Body of pancreas (tissue), 4 donors: ENCODE measurements at places on chromosomes 3 and 15. TPM values are rescaled to one million over a fixed set of nuclear protein-coding genes. Genes with fewer than 3 reads are reported as not detected.

DNA sequence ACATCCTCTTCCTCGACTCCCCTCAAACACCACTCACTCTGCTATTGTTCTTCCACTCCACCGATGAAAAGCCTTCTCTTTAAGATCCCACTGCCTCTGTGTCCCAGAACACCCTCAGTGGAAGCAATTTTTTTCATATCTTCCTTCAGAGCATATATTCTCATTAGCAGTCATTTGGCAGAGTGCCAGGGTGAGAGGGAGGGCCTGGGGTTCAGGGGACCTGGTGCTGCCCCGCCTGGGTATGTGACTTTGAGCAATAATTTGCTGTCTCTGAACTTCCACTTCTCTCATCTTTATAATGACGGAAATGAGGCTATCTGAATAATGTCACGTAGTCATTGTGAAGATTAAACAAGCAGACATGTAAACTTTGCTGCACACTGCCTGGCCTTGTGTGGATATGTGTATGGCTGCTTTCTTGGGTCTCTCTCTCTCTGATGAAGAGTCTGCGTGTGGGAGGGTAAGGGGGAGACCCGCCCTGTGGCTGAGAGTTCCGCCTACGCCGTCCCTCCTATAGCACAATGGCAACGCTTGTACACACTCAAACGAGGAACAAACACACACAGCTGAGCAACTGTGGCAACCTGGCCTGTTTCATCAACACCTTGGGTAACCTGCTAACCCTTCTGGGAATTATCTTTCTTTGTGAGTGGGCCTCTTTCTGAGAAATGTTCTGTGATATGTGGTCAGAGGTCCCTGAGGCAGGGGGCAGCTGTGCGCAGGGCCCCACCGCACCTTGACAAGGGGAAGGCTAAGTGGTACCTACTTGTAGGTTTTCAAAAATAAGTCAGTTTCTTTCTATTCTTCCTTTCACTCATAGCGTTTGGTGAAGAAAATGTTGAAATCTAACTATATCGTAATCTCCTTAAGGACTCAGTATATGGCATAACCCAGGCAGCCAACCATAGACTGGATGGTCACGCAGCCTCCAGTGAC lies 369.8 kb downstream of the SV2B start:
- H3K4me3 ChIP-seq: no peak overlapping the region
- H3K4me1 ChIP-seq: peaks cover 10% of the 10 kb centered on the region
- DNase-seq: no peak
- no peaks in the 10 kb centered on the region for H3K36me3 ChIP-seq
- H3K27ac ChIP-seq: no peak overlapping the region
- H3K27me3 ChIP-seq: no peaks in the 10 kb centered on the region

DNA sequence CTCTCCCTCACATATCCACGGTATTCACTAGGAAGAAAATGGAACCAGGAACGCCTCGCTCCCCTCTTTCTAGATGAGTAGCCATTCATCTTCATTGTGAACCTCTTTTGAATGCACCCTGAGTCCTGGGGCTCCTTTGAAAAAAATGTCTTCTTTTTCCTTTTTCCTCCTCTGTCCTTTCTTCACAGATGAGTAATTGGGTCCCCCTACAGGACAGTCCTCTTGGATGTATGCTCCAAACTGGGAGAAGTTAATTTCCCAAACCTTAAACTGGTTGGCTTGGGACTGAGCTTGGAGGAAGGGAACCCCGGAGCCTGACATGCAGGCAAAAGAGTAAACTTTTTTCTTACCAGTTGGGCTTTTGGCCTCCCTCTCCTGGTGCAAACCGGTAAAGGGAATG lies 108.8 kb downstream of the DPH6 start:
- H3K27ac ChIP-seq: no peak overlapping the region
- H3K36me3 ChIP-seq: no peaks in the 10 kb centered on the region
- DNase-seq: no peak
- H3K4me3 ChIP-seq: no peak overlapping the region
- H3K27me3 ChIP-seq: no peaks in the 10 kb centered on the region
- no peaks in the 10 kb centered on the region for H3K4me1 ChIP-seq

DNA sequence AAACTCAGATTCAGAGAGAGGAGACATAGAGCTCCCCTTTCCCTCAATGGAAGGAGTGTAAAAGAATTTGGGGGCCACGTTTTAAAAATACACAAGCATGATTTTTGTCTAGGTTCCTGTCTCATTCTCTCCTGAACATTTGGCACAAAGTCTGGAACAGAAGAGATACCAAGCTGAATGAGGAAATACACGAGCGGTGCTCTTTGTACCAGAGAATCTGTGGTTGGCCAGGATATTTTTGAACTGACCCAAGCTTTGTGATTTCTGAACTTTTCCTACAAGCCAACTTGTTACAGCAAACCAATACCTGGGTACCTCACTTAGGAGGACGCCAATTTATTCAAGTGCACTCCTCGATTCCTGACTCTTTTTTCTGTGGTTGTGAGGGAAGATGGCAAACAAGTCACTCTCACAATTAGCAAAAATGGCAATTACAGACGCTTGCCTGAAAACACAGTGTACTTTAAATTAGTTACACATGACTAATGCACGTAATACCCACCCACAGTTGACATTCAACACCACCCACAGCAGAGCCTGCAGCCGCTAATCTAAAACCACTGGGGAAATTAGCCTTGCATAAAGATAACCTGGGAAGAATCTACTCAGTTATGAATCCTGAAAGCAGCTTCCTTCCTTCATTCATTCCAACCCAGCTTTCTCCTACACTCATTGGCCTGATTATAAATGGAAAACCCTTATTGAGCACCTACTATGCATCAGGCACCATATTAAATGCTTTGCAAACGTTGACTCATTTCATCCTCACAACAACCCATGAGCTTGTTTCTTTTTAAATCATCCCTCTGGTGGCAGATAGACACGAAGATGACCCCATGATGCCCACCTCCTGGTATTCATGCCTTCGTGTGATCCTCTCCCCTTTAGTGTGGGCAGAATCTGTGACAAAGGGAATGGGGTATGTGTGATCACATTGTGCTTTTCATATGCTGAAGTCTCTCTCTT lies 293.5 kb downstream of the KBTBD8 start:
- H3K27me3 ChIP-seq: no peaks in the 10 kb centered on the region
- H3K36me3 ChIP-seq: no peaks in the 10 kb centered on the region
- no peak overlapping the region for H3K4me3 ChIP-seq

The LTK gene
- total RNA-seq: not detected

- H3K27ac ChIP-seq: peak overlapping the region; percentile 10
- no peaks in the 10 kb centered on the region for H3K27me3 ChIP-seq
- no peaks in the 10 kb centered on the region for H3K36me3 ChIP-seq
- no peak overlapping the region for H3K4me3 ChIP-seq
Observed at GRCh38 chr3:141056751-141057171, 5.6 kb downstream of the SPSB4 start.

The MFAP1 gene
- 1.6 TPM for total RNA-seq

- H3K4me3 ChIP-seq: no peak overlapping the region
- H3K4me1 ChIP-seq: no peaks in the 10 kb centered on the region
- no peaks in the 10 kb centered on the region for H3K36me3 ChIP-seq
- H3K27ac ChIP-seq: no peak overlapping the region
- no peaks in the 10 kb centered on the region for H3K27me3 ChIP-seq
Observed at GRCh38 chr3:111277226-111277625, 205.6 kb downstream of the NECTIN3 start.

DNA sequence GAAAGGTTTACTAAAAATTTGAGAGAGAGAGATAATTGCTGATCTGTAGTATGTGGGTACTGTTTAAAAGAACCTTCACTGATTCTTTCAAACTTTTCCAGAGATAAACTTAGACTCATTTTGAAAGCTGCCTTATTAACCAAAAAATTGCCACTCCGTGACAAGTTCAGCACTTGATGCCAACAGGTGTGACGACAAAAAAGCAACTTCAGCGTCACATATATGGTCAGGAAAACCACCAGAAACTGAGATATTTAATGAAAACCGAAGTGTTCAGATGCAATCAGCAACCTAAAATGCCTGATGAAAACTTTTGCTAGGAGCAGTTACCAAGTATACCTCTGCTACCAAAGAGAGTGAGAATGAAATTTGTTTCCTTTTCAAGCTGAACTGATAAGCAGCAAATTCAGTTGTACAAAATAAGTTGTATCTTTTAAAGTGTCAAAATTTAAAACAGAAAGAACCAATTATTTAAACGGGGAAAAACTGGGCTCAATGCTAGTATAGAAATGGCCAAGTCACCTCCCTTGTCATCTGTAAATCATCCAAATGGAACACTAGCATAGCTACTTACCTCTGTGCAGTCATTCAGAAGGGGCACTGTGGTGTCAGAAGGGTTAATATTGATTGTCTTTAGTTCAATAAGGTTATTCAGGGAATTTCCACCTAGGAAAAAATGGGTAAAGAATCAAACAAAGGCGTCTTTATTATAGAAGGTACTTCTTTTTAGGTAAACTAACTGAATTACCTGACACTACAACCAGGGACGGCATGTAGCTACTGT lies 91.5 kb upstream of the OCA2 start:
- no peak for DNase-seq
- H3K27ac ChIP-seq: no peak overlapping the region
- H3K4me1 ChIP-seq: no peaks in the 10 kb centered on the region
- no peaks in the 10 kb centered on the region for H3K36me3 ChIP-seq
- H3K27me3 ChIP-seq: no peaks in the 10 kb centered on the region
- H3K4me3 ChIP-seq: no peak overlapping the region

- DNase-seq: no peak
- H3K27me3 ChIP-seq: no peaks in the 10 kb centered on the region
- H3K4me1 ChIP-seq: no peaks in the 10 kb centered on the region
- no peak overlapping the region for H3K4me3 ChIP-seq
- H3K27ac ChIP-seq: no peak overlapping the region
Observed at GRCh38 chr3:68056556-68056955, 402.1 kb upstream of the SUCLG2 start.

DNA sequence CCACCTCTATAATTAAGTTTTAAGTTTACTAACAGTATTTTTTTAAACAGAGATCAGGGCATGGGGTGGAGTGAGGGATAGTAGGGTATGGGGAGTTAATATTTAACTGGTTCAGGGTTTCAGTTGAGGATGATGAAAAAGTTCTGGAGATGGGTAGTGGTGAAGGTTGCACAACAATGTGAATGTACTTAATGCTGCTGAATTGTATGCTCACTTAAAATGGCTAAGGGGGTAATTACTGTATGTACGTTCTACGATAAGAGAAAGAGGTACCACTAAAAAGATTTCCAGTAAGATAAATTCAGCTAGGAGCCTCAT lies 101.4 kb downstream of the TNIK start:
- H3K4me1 ChIP-seq: peaks cover 33% of the 10 kb centered on the region
- H3K27me3 ChIP-seq: no peaks in the 10 kb centered on the region
- no peaks in the 10 kb centered on the region for H3K36me3 ChIP-seq
- H3K4me3 ChIP-seq: no peak overlapping the region
- no peak for DNase-seq
- no peak overlapping the region for H3K27ac ChIP-seq

DNA sequence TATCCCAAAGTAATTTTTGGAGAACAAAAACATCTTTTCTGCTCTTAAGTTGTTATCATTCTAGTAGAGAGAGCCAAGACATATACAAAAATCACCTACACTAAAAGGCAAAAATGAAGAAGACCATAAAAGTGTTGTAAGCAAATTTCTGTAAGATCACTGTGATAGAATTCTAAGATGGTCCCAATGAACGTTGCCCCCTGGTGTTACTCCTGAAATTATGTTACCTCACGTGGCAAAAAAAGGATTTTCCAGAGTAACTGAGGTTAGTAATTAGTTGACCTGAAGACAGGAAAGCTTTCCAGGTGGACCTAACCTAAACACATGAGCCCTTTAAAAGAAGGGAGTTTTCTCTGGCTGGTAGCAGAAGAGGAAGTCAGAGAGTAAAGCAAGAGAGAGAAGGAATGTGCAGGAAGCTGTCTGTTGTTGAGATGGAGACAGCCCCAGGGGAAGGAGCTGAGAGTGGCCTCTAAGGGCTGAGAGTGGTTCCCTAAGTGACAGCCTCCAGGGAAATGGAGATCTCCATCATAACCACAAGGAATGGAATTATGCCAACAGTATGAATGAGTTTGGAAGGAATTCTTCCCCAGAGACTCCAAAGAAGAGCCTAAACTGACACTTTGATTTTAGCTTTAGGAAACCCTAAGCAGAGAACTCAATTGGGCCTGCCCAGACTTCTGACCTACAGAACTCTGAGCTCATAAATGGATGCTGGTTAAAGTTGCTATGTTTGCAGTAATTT lies 205.9 kb downstream of the CD47 start:
- DNase-seq: no peak
- H3K27ac ChIP-seq: no peak overlapping the region
- H3K36me3 ChIP-seq: no peaks in the 10 kb centered on the region

The GOLGA8G gene
- not detected for total RNA-seq

- H3K36me3 ChIP-seq: no peaks in the 10 kb centered on the region
- no peak overlapping the region for H3K27ac ChIP-seq
- no peak for DNase-seq
- H3K4me3 ChIP-seq: no peak overlapping the region
- H3K4me1 ChIP-seq: peaks cover 9% of the 10 kb centered on the region
- no peaks in the 10 kb centered on the region for H3K27me3 ChIP-seq
Observed at GRCh38 chr15:49467746-49468480, 44.9 kb downstream of the FGF7 start.

The LSAMP gene
- total RNA-seq: 2.1 TPM

DNA sequence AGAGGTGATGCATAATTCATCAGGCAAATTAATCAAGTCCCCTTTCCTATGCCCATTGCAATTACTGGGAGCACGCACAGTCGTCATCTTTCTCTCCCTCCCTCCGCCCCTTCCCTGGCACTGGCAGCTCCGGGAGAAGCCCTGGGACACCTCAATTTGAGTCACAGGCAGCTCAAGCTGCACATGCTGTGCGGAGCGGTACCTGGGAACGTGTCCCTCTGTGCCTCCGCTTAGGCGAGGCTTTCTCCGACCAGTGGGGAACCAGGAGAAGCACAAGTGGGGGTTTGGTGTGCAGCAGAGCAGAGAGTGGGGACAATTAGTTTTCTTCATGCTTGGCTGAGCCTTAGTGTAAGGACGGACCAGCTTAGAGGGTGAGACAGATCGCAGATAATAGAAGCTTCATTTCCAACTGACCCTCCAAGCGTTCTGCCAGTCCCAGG lies 88.3 kb downstream of the SOX14 start:
- no peaks in the 10 kb centered on the region for H3K36me3 ChIP-seq
- DNase-seq: no peak
- no peak overlapping the region for H3K4me3 ChIP-seq
- H3K27me3 ChIP-seq: no peaks in the 10 kb centered on the region
- H3K4me1 ChIP-seq: no peaks in the 10 kb centered on the region
- no peak overlapping the region for H3K27ac ChIP-seq
